Hepatocyte (in vitro differentiated cells): ENCODE measurements at places on chromosomes 13 and 19. TPM values are rescaled to one million over a fixed set of nuclear protein-coding genes. Genes with fewer than 3 reads are reported as not detected.

CCDC61 gene
- total RNA-seq: 3.6 and 4.5 TPM in 2 replicates

GRCh38 chr13:46057256-46058015, 4.9 kb upstream of the ZC3H13 start:
- H3K36me3 ChIP-seq: no peaks in the 10 kb centered on the region
- no peak overlapping the region for H3K27ac ChIP-seq
- no peak for DNase-seq

RUBCNL gene
- total RNA-seq: 0.24 and 1.0 TPM in 2 replicates

DNA sequence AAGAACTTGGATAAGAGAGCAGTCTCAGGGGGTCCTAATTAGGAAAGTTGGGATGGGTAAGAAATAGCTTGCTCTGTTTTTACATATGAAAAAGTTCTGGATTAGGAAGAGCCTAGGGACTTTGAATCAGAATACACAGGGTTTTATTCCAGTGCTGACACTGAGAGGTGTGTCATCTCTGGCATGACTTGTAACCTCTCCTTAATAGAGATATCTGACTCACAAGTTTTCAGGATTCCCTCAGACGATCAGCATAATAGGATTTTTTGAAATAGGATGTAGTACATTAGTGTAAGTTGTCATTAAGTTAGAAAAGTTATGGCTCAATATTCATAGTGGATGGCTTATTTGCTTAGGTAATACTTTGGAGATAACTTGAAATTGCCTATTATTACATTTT, 555.2 kb upstream of the MIR17HG start:
- H3K27ac ChIP-seq: no peak overlapping the region
- H3K4me1 ChIP-seq: no peaks in the 10 kb centered on the region
- DNase-seq: no peak
- no peak overlapping the region for H3K4me3 ChIP-seq
- H3K36me3 ChIP-seq: no peaks in the 10 kb centered on the region

GRCh38 chr13:66128692-66129269, 1101.4 kb downstream of the PCDH9 start:
- no peaks in the 10 kb centered on the region for H3K4me1 ChIP-seq
- no peaks in the 10 kb centered on the region for H3K36me3 ChIP-seq
- H3K27ac ChIP-seq: no peak overlapping the region
- DNase-seq: no peak

DNA sequence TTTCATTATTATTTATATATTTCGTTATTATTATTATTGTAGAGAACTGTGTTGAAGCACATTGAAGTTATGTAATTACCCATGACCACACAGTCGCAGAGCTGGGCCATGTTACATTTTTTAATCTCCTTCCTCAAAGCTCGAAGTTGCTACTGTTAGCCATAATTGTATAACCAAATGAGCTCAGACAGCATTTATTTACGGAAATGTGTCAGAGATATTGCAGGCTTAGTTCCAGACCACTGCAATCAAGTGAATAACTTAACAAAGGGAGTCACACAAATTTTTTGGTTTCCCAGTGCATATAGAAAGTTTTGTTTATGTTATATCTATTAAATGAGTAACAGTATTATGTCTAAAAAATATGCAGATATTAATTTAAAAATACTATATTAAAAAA, 147.1 kb upstream of the SLITRK1 start:
- H3K27ac ChIP-seq: no peak overlapping the region
- H3K4me1 ChIP-seq: no peaks in the 10 kb centered on the region
- no peak overlapping the region for H3K4me3 ChIP-seq
- H3K27me3 ChIP-seq: no peaks in the 10 kb centered on the region
- no peak for DNase-seq

DNA sequence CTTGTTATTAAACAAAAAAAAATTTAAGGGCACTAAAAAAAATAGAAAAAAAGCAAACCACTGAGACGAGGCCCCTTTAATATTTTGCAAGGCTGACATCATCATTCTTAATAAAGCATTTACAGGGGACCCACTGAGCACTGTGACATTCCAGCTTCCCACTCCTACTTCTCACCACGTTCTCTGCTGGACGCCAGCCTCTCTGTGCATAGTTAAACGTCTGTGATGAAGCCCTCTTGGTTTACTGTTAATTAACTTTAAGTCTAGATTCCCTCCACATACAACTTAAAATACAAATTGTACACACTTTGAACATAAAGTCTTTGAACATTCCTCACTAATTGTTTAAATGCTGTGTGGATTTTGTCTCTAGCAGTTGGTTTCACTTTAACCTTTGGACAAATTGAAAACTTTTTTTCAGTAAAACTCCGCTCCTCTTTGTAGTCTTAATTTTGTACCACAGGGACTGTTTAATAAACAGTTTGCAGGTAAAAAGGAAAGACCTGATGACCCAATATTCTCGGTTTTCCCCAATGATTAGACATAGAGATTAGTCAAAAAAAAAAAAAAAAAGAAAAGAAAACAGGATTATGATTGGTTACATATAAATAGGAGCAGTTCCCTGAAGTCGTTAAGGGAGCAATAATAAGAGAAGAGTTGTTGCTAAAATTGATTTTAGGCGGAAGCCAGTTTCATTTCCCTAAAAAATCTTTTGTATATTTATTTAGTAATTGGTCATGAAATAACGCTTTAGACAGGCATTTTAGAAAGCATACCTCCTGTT, 219.8 kb downstream of the MZT1 start:
- no peak for DNase-seq
- H3K4me1 ChIP-seq: no peaks in the 10 kb centered on the region
- H3K36me3 ChIP-seq: no peaks in the 10 kb centered on the region
- H3K4me3 ChIP-seq: peak overlapping the region; percentile 3

DNA sequence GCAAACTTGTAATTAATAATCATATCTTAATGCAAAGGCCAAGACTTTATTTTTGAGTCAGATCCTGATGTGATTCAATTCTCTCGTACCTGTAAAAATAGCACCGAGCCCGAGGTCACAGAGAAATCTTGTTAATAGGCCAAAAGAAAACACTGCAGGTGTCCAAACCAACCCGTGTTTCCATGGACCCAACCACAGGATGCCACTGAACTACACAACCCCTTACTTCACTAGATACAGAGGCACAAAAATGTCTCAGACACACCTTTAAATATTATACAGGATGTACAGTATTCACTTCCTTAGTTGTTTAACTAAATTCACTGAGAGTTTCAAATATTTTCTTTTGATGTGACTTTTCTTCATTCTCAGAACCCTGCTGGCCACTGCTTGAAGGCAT, 530.9 kb downstream of the MYO16 start:
- H3K36me3 ChIP-seq: no peaks in the 10 kb centered on the region
- H3K27me3 ChIP-seq: no peaks in the 10 kb centered on the region
- no peak overlapping the region for H3K27ac ChIP-seq
- DNase-seq: no peak
- peaks cover 13% of the 10 kb centered on the region for H3K4me1 ChIP-seq

KLK4 gene
- not detected in 2 replicates for total RNA-seq

GRCh38 chr19:2722541-2723344, 1.6 kb upstream of the DIRAS1 start:
- H3K27me3 ChIP-seq: peaks cover 40% of the 10 kb centered on the region
- H3K27ac ChIP-seq: no peak overlapping the region
- peak; percentile 64 for DNase-seq

GRCh38 chr13:59358014-59358413, 805.7 kb downstream of the DIAPH3 start:
- H3K36me3 ChIP-seq: no peaks in the 10 kb centered on the region
- DNase-seq: no peak
- H3K4me3 ChIP-seq: no peak overlapping the region
- peaks cover 10% of the 10 kb centered on the region for H3K4me1 ChIP-seq
- no peak overlapping the region for H3K27ac ChIP-seq
- no peaks in the 10 kb centered on the region for H3K27me3 ChIP-seq

NLRP7 gene
- total RNA-seq: not detected in 2 replicates
